NCI-H446 (cell line): ENCODE measurements at places on chromosomes 7 and 10.

GRCh38 chr10:5581670-5582566 lies 57.2 kb downstream of the CALML3 start:
- DNase-seq: no peak

DNA sequence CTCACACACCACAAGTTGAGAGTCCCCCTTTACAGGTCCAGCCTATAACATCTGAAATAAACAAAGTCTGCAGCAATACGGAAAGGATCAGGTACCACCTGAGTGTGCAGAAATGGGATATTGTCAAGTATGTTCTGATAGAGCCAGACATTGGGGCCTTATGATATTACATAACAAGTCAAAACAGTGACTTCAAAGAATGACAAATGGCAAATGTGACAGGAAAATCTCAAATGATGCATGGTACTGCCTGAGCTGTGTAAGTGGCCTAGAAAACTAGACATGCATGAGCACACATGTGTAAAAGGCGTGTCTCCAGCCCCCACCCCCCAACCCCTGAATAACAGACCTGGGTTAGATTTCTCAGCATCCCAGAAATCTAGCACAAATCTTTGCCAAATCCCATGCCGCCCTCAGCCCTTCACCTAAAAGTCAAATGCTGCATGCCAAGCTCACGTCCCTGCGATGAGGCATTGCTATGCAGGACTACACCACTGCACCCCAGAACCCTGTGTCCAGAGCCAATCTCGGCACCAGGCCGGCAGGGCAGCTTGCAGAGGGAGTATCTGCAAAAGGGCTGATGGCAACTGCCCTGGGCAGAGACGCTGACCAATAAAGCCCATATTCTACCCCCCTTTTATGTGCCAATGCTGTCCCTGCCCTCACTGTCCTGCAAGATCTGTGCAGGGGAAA lies 58.8 kb downstream of the PRKAG2 start:
- DNase-seq: no peak

DNA sequence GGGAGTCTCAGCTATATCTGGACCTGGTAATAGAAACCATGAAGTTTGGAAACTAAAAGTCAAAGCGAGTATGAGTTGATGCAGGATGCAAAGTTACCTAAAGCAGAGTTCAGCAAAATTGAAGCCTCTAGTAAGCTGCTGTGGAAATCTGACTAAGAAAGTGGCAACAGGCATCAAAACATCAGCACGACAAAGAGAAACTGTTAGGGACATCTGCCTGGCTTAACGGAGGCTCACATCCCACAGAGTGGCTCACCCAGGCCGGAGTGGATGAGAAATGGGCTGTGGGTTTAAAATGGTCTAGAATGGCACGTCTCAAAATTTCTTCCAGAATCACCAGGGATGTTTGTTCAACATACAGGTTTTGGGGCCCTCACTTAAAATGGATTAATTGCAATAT lies 164.1 kb upstream of the NPY start:
- DNase-seq: no peak

DNA sequence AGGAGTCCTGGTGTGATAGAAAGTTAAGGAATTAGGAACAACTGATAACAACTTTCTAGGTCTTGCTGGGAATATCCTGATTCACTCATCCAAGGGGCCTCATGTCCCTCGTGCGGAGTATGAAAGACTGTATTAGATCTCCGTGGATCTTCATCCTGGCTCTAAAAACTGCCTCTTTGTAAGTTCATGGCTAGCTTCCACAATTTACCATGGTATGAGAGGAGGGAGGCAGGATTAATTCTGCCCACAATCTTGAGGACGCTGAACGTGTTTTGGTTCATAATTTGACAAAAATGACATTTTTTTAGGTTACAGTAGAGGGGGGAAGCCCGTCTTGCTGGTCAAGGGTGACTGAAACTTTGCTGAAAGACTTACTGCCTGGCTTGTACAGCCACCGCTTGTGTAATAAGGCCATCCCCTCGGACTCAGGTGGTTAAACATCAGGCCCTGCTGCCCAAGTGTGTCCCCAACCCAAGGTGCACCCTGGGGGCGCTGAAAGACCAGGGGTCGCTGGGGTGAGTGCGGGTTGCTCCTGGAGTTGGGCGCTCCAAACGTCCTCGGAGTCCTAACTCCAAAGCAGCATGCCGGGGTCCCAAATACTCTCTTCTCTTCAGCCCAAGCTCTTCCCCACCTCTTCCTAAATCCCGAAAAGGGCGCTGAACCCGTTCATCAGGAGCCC lies 733 bp downstream of the HIBADH start:
- peak; percentile 23 for DNase-seq

- DNase-seq: no peak
Observed at GRCh38 chr7:3832199-3832598, 531.1 kb downstream of the SDK1 start.

GRCh38 chr7:82839063-82839462 lies 323.6 kb downstream of the PCLO start:
- no peak for DNase-seq

DNA sequence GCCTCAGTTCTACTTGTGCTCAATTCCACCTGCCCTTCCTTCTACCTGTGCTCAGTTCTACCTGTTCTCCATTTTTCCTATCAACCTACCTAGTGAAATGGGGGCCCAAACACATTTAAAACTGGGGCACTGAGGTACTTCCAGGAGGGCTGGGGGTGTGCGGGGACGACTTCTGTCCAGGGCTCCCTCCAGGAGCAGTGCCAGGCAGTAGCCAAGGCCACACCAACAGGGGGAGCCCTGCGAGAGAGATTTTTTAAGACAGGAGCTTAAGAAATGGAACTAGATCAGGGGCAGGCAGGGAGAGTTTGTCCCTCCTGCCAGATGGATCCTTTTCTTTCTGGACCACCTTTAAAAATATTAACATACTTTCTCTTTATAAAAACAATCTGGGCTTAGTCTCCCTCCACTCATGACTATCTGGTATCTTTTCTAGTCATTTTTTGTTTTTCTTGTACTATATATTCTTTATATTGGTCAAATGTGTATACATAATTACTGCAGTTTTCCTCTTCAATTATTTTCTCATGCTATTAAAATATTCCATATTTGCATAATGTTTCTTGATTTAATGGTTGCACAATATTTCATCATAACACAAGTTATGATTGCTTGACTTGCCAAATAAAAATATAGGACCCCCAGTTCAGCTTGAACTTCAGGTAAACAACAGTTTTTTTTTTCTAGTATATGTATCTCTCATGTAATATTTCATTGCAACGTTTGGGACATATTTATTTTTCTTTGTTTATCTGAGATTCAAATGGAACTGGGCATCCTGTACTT lies 47.3 kb upstream of the INSYN2A start:
- DNase-seq: no peak

DNA sequence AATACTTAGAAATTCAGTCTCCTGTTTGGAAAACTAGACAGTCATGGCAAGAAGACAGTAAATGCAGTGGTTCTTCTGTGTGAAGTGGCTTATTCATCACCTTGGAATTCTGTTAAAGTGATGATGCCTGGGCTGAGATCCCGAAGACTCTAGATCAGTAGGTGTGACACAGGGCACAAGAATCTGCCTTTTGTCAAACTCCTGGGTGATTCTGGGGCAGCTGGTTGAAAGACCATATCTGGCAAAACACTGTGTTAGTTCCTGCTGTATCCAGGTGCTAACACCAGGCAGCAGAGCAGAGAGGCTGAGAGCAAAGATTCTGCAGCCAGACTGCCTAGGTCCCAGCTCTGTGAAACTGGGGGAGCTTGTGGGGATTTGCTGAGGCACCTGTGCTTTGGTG lies 26.5 kb downstream of the MRC1 start:
- peak; percentile 3 for DNase-seq

GRCh38 chr10:47400251-47400650 lies 16.2 kb upstream of the ZNF488 start:
- no peak for DNase-seq

- no peak for DNase-seq
Observed at GRCh38 chr10:78305311-78305710, 271.6 kb downstream of the RPS24 start.

DNA sequence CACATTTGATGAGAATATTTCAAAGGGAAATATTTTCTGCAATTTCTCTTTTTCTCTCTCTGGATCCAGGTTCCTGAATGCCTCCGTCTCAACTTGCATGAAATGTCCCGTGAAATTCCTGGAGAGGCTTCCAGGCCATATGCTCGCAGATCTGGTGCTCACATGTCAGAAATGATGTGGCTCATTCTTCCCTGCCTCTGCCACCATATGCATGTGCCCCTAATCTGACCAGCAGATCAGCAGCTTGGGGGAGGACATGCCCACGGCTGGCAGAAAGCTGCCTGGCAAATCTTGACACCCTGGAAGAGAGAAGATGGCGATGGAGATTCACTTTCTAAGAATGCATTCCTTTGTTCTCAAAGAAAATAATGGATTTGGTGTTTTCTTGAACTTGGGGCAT lies 490.7 kb downstream of the RPS24 start:
- peak; percentile 60 for DNase-seq

DNA sequence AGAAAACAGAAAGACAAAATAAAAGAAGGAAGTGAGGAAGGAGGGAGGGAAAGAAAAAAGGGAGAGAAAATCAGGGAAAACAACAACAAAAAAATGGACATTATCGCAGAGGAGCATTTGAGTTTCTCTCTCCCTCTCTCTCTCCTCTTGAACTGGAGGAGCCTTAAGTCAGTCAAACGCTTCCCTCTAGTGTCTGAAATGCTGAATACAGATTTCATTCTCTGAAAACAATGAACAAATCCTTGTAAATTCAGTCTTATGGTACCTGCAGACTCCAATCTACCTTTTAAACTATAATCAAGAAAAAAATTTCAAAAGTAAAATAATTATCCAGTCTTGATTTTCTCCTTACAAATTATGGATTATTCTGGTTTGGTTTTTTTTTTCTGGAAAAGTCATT lies 89.2 kb upstream of the PFKP start:
- peak; percentile 21 for DNase-seq

DNA sequence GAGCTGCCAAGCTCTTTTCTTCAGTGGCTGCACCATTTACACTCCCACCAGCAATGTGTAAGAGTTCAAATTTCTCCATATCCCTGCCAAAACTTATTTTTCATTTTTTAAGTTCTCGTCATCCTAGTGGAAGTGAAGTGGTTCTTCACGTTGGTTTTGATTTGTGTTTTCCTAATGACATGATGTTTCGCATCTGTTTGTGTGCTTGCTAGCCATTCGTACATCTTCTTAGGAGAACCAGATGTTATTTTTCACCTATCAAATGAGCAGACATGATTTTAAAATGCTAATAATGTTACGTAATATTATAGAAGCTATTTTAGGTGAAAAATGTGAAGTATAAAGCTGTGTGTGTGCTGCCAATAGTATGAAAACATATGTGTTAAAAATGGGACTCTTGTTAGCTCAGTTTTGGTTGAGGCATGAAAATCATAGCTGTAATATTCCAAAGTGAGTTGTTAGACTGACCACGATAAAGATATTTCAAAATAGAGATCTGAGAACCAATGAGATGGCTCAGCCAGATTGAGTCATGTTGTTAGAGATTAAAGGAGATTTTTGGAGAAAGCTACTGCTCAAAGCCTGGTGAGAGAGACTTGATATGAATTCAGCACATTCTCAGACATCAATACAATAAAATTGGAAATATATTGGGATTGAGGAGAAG lies 25.9 kb upstream of the GALNT11 start:
- no peak for DNase-seq

GRCh38 chr10:122780391-122780790 lies 65.3 kb downstream of the CUZD1 start:
- no peak for DNase-seq

DNA sequence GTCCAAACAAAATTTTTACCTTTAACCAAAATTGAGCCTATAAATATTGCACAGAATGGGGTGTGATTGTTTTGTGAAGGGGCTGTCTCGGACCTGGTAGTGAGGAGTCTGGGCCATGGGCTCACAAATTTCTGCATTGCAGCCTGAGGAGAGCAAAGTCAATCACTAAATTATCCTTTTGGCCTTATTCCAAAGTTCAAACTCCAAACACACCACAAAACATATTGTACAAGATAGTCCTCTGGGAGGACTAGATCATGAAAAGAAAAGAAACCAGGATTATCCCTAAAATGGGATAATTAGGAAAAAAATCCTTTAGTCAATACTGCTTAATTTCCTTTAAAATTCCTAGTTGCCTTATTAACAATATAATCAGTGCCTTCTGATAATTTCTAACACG lies 115.5 kb downstream of the BUB3 start:
- DNase-seq: no peak

DNA sequence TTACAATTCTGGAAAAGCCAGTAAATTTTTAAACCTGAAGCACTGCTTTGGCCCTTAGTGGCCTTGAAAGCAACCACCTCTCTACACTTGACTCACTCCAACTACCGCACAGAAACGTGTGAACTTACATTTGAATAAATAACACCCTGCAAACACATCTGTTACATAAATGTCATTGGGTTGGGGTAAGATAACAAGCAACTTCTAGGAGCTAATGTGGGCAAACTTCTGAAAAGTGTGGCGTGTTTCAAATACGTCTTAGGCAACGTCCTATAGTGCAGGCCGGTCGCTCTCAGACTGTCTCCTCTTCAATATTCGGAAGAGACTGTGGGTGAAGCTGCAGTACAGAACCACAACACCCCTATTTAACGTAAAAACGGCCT lies 474 bp downstream of the ORC5 start:
- no peak for DNase-seq

DNA sequence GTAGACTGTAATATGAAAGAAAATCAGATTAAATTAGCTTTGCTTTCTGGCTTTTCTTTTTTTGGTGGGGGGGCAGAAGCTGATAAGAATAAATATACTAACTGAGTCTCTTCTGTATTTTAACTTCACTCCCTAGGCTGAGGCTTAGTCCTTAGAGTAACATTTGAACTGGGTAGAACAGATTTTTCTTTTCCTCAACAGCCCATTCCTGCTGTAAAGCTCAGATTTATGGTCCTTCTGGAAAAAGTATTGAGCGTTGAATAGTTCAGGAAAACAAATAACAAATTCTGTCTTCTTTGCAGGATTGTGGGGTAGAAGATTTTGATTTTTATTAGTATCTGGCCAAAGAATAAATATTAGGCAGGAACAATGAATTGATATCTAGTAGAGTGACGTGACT lies 17.9 kb downstream of the SGPL1 start:
- no peak for DNase-seq
